ENCODE measurements at places on chromosomes 2 and 18.

DNA sequence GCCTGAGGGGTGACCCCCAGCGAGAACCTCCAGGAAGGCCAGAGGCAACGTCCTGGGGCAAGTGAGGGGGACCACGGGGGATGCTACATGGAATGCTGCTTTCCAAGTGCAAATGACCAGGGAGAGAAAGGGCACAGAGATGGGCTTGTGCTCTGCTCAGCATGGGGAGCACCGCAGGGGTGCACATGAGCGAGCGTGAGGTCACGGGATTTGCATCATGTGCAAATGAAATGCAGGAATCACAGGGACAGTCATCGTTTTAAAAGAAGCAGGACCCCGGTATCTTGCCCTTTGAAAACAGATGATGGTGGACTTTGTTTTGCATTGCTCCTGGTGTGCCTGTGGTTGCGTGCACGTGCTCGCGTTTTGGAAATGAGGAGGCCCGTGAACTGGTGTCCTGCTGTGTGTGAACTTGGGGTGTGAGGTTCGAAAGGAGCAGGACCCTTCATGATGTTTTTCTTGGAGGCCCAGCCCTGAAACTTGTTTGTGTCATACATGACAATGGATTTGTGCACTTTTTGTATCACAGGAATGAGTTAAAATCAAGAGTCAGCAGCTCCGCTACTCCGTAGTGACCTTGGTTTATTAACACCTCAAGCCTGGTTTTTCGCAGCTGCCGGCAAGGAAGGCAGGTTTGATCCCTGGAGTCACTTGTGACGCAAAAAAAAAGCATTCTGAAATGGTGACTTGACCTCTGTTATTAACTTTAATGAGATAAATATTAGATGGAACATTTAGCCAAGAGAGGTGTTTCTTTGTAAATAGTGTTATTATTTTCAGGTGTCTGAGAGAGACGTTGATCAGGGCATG, 234.5 kb downstream of the LDLRAD4 start:
- DNase-seq = no peak

DNA sequence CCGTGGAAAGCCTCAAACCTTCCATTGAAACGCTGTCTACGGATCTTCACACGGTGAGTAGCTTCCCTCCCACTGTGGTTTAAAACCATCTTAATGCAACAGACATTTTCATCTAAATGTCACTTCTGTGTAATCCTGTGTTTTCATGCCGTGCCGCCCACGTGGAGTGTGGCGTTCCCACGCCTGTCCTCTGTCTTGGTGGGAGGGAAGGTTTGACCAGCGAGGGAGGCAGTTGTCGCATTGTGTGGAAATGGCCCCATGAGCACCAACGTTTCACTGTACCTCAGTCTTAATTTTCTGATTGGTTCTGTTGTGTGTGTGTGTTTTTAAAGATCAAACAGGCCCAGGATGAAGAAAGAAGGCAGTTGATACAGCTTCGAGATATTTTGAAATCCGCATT, 88.6 kb downstream of the ITGB1BP1 start:
- DNase-seq = no peak

- no peak for DNase-seq
Observed at GRCh38 chr18:66461344-66461743, 142.5 kb downstream of the CDH19 start.

GRCh38 chr2:174044556-174044955, 79.4 kb upstream of the SP3 start:
- DNase-seq = no peak

DNA sequence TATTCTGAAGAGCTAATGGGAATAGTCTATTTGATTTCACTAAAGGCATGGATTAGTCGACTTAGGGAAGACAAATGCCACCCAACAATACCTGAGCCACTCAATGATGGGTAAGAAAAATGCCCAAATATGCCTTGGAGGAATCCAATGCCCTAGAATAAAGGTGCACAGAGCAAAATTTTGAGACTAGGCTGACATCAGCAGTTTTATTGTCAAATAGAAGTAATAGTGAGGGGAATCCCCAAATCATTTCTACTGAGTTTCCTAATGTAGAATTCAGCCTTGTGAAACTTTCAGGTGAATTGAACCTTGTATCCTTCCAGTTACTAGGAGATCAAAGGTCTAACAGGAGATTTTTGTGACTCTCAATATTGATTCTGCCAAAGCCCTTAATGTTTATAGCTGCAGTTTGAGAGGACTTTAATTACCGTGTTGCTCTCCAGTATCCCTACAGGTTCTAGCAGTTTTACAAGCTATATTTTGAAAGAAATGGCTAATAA, 50.8 kb upstream of the THSD7B start:
- DNase-seq = no peak

All from activated T-cell treated with anti-CD3 and anti-CD28 coated beads for 48 hours (primary cell).